ENCODE measurements at places on chromosomes 4 and X. TPM values are rescaled to one million over a fixed set of nuclear protein-coding genes. Genes with fewer than 3 reads are reported as not detected.

- no peak for DNase-seq
These were observed 665.7 kb upstream of the ACTRT1 start for GRCh38 chrX:128717635-128718578.

GRCh38 chr4:162422312-162422711 is 258.5 kb upstream of the FSTL5 start:
- no peak for DNase-seq

GRCh38 chr4:30903502-30904214 is 183.5 kb downstream of the PCDH7 start:
- no peak for DNase-seq

DNA sequence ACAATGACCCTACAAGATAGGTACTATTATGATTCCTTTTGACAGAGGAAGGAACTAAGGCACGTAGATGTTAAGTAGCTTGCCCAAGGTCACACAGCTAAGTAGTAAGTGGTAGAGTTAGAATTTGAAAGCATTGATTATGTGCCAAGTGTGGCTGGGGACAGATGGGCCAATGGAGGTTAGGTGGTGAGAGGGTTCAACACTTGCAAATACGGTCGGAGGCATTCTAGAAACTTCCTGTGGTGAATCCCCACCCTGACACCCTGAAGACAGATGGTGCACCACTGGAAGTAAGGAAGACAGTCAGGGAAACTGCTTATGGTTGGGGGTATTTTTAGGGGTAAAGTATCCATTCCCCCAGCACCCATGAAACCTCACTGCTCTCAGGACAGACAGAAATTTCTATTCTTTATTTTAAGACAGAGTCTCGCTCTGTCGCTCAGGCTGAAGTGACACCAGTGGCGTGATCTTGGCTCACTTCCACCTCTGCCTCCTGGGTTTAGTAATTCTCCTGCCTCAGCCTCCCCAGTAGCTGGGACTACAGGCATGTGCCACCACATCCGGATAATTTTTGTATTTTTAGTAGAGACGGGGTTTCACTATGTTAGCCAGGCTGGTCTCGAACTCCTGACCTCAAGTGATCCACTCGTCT is 142.5 kb downstream of the RASL11B start:
- DNase-seq, result no peak

DNA sequence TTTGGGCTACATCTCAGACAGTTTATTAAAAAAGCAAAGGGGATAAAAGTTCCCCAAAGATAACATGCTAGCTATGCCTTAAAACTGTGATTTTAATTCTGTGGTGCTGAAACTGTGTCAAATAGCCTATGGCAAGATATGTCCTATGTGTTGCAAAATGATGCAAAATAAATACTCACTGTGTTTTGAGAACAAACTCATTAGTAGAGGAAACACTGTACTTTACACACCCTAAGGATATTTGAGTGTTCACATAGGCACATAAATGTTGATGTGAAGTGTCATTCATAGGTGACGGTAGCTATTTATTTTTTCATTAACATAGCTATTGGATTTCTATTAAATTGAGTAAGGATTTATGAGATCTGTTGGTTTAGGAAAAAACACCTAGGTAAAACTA is 351.9 kb downstream of the FAT4 start:
- DNase-seq, result no peak

GRCh38 chrX:38856670-38857265 is 55.5 kb downstream of the MID1IP1 start:
- no peak for DNase-seq

DNA sequence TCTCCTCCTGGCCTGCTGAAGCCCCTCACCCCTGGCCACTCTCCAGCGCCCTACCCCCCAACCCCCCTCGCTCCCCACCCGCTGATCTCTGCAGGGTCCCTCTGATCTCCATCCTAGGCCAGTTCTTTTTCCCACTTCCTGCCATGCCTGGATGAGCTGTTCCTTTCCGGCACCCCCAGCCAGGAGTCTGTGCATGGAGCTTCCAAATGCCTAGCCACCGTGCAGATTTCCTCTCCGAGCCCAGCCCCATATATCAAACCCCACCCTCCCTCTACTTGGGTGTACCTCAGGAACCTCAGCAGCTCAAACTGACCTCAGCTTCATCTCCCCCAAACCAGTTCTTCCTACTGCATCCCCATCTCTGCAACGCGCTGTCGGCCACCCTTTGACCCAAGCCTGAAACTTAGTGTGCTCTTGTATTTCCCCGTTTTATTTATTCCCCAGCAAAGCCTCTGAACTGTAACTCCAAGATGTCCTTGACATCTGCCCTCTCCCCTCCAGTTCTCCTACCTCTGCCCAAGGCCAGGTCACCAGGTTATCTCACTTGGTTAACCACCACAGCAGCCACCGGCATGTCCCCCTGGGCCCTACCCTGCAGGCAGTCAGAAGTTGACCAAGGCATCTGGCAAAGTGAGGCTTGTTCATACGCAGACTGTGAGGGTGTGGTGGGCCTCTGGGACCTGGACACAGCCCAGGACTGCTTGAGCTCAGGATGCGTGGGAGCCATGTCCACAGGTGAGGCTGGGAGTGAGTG is 194.9 kb upstream of the PSAPL1 start:
- no peak for DNase-seq

GRCh38 chrX:28321286-28321685 is 266.0 kb upstream of the IL1RAPL1 start:
- DNase-seq, result no peak

The SLC4A4 gene
- 225 TPM for total RNA-seq

DNA sequence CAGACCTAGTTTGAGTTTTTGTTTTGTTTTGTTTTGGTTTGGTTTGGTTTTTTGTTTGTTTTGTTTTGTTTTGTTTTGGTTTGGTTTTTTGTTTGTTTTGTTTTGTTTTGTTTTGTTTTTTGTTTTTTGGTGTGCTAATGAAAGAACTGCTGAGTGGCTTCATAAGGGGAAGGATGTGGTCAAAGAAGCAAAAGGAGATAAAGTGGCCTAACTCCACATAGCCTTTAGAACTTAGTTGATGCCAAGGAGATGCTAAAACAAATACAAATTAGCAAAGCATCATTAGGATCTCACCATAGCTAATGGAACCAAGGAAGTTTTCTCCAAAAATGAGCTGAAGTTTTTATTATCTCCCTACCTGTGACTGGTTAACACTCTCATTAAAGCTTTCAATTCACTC is 44.6 kb upstream of the TMEM164 start:
- DNase-seq, result no peak

The DACH2 gene
- not detected for total RNA-seq

DNA sequence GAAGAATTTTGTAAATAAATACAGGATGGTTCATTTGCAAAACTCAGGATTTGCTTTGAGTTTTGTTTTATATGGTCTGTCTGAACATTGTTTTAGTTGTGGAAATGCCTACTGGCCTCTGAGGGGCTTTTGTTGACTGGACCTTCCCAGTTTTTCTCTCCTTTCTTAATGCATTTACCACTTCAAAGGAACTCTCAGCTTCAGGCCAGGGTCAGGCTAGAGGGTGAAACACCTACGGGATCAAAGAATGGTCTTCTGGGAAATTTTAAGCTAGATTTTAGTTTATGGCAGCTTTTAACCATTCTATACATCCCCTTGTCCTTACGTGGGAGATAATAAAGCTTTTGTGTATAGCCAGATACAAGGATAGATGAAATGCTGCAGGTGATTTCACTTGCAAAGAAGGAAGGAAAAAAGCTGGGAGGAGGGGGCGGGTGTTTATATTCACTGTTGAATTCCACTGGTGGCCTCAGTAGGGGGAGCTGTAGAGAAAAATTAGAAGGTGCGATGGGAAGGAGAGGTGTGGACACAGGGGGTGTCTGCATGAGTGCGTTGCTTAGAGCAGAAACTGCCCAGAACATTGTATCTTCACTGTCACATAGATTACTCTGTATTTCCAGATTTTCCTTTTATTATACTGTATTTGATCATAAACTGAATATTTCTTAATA is 151.8 kb downstream of the TSPAN5 start:
- no peak for DNase-seq

GRCh38 chr4:32658019-32658418 is 1937.8 kb downstream of the PCDH7 start:
- no peak for DNase-seq

GRCh38 chr4:163565226-163566135 is 71.0 kb downstream of the TMA16 start:
- no peak for DNase-seq

DNA sequence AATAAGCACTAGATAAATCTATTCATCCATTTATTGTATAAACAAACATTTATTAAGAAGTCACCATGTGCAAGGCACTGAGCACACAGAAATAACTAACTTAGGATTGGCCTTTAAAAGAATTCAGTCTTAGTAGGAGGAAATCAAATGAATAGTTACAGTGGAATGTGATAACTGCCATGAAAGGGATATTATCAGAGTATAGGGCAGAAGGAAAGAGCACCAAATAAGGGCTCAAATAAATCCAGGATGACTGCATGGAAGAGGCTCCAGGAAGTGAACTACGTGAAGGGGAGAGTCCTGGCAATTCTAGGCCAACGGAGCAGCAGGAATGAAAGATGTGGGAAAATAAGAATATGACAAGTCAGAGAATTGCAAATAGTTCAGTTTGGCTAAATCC is 406.0 kb downstream of the INPP4B start:
- DNase-seq, result no peak

The GPRIN3 gene
- 15.2 TPM for total RNA-seq

DNA sequence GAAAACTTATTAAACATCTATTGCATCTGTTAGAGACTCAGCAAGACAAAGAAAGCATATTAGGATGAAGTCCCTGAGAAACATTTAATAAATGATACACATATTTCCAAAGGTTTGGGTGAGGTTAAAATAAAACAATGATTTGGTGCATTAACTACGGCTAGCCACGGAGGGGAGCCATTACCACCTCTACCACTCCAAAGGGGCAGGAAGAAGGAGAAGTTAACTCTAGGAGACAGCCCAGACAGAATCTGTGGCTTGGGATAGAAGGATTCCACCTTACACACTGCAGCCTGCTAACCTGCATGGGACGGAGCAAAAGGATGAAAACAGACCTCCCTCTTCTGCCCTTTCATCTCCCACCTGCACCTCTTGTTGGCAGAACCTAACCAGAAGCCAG is 189.1 kb upstream of the C1QTNF7 start:
- DNase-seq, result no peak

DNA sequence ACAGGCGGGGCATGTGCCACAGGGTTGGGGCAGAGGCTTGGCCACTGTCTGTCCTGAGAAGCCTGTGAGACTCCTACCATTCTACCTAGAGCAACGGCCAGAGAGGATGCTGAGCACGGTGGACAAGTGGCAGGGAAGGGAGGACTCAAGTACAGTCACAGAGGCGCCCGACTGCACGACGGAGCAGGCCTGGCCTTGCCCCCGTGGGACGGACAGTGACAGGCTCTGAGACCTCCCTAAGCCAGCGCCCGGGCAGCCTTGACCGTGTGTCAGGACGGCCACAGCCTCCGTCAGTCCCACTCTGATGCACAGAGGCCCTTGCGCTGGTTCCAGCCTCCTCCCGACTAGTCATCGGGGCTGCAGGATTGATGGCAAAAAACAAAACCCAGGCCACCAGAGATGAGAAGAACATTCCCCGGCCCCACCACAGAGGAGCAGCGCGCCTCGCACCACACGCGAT is 36.7 kb upstream of the MXD4 start:
- DNase-seq, result no peak

The ADAM29 gene
- not detected for total RNA-seq

DNA sequence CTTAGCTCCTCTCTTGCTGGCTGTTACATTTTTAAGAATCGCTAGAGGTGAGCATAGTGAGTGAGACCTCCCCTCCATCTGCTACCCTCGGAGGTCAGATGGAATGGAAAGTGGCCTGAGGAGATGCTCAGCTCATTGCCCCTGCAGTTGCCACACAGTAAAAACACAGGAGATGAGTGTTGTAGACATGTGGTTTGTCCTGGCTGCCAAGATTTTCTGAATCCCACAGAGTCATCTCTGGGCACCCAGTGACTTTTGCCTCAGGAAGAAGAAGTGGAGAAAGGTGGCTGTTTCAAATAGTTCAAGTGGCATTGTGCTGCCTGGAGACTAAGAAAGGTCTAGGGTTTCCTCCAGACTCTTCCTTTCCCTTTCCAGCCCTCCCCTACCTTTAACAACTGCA is 271.0 kb downstream of the STK32B start:
- no peak for DNase-seq

GRCh38 chrX:107667426-107667825 is 39.1 kb downstream of the PRPS1 start:
- DNase-seq, result no peak

The SH3BP2 gene
- 62.1 TPM for total RNA-seq

- DNase-seq, result no peak
These were observed 39.2 kb downstream of the FMR1NB start for GRCh38 chrX:148020329-148020728.

DNA sequence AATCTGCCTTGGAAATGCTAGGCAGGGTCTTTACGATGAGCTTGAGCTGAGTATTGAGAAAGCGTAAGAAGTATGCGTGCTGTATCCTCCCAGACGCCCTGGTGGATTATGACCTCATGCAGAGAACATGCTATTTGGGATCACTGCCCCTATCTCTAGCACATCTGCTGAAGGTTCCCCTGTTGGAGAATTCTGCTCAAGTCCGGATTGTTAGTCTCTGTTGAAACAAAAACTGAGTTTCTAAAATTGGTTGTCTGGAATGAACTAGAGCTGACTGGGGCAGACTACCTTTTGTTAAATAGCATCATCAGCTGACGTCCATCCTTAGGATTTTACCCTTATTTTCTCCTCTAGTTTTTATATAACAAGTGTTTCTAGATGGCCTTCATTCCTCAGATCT is 7.5 kb downstream of the FHDC1 start:
- DNase-seq, result peak; percentile 17

The INTS6L gene
- 10.5 TPM for total RNA-seq

The GAGE12D gene
- not detected for total RNA-seq

The MPP1 gene
- total RNA-seq, result 48.5 TPM

The MAGEC2 gene
- total RNA-seq, result not detected

The KLHL8 gene
- 10.0 TPM for total RNA-seq

DNA sequence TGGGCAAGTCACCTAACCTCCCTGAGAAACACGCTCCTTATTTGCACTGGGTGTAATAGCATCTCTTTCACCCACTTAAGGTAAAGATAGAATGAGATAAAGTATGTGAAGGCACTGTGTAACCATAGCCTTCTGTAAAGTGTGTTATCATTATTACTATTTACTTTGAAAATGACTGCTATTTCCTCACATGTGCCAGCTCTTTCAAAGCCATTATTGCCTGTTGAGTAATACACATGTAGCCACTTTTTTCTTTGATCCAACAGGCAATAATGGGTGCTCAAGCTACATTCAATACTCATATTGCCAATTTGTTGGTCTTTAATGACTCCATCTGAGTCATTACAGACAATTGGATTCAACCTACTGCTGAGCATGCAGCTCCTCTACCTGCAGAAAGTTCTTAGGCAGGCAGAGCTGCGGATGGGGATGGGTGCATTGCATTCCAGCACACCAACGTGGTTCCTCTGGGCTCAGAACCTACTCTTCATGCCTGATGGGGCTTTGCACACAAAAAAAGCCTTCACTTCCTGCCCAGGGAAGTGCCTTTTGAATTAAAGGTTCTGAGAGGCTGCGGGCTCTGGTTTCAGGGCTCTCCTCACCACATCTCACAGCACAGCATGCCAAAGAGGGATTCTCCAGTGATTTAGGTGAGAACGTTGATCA is 9.7 kb downstream of the PTCHD1 start:
- no peak for DNase-seq

The VEGFC gene
- 14.4 TPM for total RNA-seq

The SLC49A3 gene
- total RNA-seq, result 13.9 TPM

GRCh38 chr4:170089274-170089667 is 485 bp downstream of the AADAT start:
- no peak for DNase-seq

The GC gene
- total RNA-seq, result 2,230 TPM

The POU3F4 gene
- 0.52 TPM for total RNA-seq
